ENCODE measurements at places on chromosomes 5 and 9.

- no peak for DNase-seq
Observed at GRCh38 chr5:139698490-139699146, 50.5 kb downstream of the CXXC5 start.

GRCh38 chr9:113593682-113594281, 130.3 kb downstream of the RGS3 start:
- peak; percentile 51 for DNase-seq

- no peak for DNase-seq
Observed at GRCh38 chr5:14937254-14937653, 65.7 kb upstream of the ANKH start.

DNA sequence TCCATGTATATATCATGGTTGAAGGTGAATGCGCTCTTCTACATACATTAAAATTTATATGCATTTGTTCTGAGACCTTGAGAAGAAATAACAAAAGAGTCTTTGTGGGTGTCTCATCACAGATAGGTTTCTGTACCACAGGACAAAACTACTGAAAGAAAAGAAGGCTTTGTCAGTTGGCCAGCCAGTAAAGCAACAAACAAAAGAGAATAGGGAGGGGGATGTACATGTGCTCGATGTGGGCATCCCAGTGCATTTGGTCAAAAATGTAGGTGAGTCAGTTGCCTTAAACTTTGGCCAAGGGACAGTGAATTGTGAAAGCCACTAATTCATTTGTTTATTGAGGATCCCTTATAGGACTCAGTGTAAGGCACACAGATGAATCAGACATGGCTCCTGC, 13.3 kb downstream of the RBM18 start:
- DNase-seq = no peak

- no peak for DNase-seq
Observed at GRCh38 chr9:98185611-98186171, 6.7 kb downstream of the CORO2A start.

- DNase-seq = peak; percentile 43
Observed at GRCh38 chr9:109903515-109904138, 123.6 kb downstream of the PALM2AKAP2 start.

DNA sequence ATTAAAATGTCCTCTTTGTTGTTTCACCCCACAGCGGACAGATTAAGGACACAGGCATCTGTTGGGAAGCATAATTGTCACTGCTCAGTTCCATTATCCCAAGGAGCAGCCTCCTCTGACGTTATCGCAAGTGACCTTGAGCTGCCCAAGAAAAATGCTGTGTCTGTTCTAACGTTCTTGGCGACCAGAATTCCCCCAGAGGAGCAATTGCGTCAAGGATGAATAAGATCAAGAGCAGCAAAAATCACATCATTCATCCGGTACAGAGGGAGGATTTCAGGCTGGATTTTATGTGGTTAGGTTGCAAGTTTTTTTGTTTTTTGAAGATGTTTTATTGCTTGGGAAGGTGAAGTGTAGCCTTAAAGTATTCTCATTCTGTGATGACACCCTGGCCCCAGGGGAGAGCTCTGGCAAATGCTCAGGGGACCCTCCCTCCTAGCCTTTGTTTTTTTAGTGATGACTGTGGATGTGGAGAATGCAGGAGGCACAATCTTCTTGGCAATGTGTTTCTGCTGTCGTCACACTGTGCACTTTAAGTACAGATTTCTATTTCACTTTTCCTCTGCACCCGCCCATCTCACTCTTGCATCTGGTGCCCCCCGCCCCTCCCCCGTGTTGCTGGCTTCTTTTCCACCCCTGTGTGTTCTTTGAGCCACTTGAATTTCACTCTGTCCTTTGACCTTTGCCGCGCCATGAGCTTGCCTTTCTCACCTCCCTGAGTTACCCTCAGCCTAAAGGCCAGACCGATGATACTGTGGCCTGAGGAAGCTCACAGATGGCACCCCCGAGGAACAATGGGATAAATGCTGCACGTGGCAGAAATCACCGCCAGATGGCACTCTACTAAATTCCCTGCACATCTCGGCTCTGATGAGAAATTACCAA, 308.5 kb downstream of the RAB3C start:
- no peak for DNase-seq

DNA sequence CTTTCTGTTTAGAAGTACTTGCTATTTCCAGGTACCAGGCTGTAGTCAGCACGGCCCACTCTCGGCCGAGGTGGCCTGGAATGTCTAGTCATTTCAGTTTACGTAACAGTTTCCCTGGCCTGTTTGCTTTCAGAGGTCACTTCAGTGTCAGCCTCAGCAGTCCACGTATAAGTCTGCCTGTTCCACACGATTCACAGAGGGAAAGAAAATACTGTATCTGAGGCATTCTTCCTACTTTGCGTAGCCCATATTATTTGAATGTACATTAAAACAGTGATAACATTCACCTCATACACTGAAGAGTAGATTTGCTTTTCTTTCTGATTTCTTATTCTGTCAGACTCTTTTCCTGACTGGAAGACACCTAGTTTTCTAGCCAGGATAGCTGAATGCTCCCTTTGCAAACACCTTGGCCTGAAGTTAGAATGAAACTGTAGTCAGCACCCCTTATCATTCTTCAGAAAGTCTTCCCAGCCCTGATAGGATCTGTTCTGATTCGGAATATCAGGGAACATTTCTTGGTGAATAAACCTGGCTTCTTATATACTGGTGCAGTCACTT, 140.9 kb downstream of the AOPEP start:
- DNase-seq = no peak

DNA sequence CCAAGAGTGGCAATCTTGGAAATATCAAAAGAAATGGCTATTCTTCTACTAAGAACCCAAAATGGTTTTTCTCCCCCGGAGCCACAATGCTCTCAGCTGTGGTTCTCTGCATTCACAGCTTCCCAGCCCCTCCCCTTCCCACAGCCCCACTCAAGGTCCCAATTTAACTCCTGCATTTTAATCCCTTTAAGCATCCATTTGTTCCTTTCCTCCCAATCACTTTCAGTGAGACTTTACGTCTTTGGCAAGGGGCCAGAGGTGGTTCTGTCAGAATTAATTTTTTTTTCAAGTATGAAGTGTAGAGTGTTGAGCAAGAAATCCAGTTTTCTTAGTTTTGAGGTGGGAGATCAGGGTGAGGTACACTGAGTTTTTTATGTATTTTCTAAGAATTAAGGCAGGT, 256.9 kb downstream of the GLIS3 start:
- DNase-seq = no peak

GRCh38 chr9:72360324-72360723, 4.7 kb downstream of the ZFAND5 start:
- DNase-seq = no peak

GRCh38 chr5:33237471-33237870, 203.3 kb upstream of the TARS1 start:
- DNase-seq = no peak

DNA sequence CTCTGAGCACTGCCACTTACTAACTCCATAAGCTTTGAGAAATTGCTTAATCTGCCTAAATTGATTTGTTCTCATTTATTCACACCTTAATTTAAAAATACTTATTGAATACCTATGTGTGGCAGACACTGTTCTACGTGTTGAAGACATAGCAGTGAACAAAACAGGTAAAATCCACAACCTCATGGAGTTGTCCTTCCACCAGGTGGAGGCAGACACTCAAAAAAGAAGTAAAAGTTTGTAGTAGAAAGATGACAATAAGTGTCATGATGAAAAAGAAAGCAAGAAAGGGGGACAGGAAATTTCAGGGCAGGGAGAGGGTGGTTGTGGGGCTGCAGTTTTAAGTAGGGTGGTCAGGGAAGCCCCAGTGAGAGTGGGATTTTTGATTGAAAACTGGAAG, 94.9 kb downstream of the SREK1 start:
- no peak for DNase-seq
